ENCODE measurements at places on chromosomes 13 and 19.

GRCh38 chr19:34165295-34165738, 7.0 kb upstream of the LSM14A start:
- no peak for DNase-seq

DNA sequence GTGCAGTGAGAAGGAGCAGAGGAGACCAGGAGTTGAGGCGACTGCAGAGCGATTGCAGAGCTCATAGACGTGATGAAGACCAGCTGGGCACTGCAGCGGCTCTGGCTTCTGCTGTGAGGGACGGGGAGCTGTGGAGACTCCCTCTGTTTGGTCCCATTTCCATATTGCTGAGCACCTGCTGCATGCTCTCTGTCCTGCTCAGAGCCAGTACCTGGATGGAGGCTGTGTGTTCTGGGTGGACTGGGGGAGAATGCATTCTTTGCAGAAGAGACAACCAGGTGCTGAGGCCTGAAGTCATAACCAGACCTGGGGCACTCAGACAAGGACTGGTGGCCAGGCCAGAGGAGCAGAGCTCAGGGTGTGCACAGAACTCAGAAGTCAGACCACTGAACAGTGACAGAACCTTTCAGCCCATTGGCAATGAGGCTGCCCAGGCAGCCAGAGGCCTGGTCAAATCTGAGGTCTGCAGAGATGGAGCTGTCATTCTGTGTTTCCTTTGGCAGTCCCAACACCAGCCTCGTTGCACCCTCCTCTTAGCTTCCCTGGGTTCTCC, 1.3 kb upstream of the A1BG start:
- no peak for DNase-seq

GRCh38 chr13:28501547-28501946, 6.6 kb upstream of the FLT1 start:
- no peak for DNase-seq

DNA sequence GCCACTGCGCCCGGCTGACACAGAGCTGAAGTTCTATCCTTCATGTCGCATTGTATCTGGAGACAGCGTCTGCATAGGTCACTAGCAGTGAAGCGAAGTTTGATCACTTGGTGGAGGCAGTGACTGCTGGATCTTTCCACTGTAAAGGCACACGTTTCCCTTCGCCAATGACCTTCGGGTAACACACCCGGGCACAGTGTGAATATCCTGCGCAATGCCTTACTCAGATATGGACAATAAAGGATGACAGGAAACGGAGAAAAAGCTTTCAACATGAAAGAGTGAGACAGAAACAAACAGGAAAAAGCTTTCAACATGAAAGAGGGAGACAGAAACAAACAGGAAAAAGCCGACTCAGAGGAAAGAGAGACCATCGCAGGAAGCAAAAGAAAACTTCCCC, 17.1 kb downstream of the ARL11 start:
- no peak for DNase-seq

GRCh38 chr13:80100636-80101035, 240.3 kb downstream of the SPRY2 start:
- DNase-seq, result no peak

DNA sequence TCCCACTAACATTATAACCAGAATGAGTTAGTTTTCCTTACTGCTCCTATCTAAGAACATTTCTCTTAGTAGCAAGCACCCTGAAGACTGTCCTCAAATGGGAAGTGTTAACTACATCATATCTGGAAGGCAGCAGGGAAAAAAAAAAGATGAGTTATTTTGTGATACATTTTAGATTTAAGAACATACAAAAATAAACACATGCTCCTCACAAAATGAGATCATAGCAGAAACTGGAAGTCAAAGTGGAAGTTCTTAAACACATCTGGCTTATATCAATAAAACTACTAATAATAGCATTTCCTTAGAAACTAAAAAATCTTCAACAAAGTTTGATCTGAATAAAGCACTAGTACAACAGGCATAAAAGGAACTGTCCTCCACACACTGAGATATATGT, 70.4 kb downstream of the SLITRK6 start:
- no peak for DNase-seq

- DNase-seq, result no peak
These were observed 31.2 kb upstream of the KL start for GRCh38 chr13:32984857-32985626.

- peak; percentile 52 for DNase-seq
These were observed 40.7 kb upstream of the SERPINE3 start for GRCh38 chr13:51298812-51299211.

DNA sequence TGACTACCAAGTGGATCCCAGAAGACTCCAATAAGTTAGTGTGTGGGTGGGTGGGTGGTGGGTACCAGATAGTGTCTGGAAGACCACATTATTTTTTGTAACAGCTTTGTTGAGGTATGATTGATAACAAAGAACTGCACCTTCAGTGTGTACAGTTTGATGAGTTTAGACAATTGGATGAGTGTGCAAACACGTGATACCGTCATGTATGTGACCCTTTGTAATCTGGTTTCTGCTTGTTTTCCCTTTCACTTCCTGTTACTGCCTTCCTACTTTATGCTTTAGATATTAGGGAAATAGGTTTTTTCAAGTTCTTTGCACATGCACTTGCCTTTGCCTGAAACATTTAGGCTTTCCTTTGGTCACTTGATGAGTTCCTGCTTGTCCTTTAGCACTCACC, 8.5 kb downstream of the RPL21 start:
- DNase-seq, result no peak

All from NCI-H82 (cell line).